ENCODE measurements at places on chromosomes 7 and 10.

DNA sequence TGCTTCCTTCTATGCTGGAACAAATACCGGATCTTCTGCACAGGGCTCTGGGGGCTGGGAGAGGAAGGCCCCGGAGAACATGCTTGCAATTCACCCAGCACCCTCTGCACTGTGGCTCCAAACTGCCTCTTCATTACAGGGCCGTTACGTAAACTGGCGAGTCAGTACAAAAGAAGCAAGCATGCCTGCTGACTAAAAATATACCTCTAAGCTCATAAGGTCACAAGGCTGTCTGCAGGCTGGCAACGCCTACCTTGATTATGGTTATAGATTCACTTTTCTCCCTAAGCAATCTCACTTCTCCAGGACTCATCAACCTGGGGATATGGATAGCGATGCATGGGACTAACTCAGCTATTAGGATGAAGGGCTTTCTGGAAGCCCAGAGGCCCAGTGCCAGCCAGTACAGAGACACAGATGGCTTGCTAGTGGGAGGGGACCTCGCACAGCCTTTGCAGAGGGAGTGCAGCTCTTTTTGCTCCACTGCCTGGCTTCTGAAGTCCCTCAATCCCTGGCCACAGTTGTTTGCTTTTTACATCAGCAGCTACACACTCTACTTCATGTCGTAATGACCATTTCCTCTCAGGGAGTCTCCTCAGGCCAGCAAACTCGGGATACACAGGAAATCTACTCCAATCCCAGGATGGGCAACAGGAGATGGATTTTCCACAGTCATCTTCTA, 96.1 kb downstream of the SH3PXD2A start:
- no peak for DNase-seq

- DNase-seq = no peak
Measured at GRCh38 chr7:39265641-39266591, 288.2 kb downstream of the POU6F2 start.

- DNase-seq = no peak
Measured at GRCh38 chr10:128380946-128381345, 254.7 kb upstream of the MKI67 start.

- DNase-seq = no peak
Measured at GRCh38 chr10:55627501-55628051, 733.5 kb downstream of the ZWINT start.

GRCh38 chr7:34747176-34747781, 89.3 kb downstream of the NPSR1 start:
- DNase-seq = no peak

DNA sequence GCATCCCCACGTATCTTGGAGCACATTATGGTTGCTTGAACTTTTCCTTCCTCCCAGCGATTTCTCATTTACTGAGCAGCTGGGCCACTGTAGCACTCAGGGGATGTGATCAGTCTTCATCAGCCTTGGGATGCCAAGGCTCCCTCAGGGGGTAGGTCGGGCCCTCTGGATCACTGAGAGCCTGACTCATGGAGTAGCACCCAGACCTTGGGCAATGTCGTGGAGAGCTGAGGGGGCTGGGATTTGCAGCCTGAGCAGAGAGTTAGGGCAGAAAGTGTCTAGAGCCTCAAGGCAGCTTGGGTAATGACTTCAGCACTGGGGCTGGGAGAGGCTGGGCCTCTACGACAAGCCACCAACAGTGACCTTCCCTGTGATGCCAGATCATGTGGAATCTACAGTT, 86.5 kb upstream of the CXCL12 start:
- no peak for DNase-seq

DNA sequence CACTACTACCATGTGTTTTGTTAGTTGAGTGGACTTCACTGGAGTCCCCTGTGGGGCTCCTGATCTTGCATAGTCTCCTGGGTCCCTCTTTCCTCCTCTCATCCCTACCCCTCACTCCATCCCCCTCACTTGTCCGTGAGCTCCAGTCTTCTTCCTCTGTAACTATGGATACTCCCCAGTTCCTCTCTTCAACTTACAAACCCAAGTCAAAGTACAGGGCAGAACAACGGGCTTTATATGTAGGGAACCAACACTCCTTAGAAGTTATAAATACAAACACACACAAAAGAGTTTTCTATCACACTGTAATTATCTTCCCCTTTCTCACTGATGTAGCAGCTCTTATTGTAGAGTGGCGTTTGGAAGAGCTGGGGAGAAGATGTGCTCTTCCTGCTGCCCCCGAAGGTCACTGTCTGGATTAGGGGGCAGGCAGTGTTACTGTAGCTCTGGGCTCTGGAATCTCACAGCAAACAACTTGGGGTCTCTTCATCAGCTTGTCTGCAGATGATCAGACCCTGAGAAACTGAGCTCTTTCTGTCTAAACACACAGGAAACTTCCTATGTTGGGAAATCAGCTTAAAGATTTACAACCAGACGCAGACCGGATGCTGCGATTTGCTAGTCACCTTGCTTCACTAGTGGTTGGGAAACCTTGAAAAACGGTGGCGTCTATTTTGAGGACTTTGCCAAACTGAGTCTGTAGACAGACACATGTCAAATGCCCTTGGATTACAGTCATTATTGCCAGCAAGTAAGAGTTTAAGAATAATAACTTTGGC, 13.6 kb downstream of the SNX10 start:
- DNase-seq = peak; percentile 14

DNA sequence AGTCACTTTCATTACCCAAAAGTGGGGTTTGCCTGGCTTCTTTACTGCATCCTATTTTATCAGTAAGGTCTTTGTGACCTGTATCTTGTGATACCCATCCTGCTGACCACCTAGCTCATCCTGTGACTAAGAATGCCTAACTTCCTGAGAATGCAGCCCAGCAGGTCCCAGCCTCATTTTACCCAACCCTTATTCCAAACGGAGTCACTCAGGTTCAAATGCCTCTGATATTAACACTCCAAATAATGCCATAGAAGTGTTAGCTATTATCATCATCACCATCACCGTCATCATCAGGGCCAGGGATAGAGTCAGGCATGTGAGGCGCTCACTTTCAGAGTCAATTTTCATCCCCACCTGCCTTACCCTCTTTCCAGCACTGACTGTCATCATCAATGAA, 85.5 kb downstream of the SLC16A9 start:
- DNase-seq = no peak

GRCh38 chr10:68235111-68235510, 3.2 kb upstream of the ATOH7 start:
- DNase-seq = no peak

- DNase-seq = no peak
Measured at GRCh38 chr7:11831156-11831735, 752 bp downstream of the THSD7A start.

Data from activated gamma-delta T cell treated with Interleukin-2 at 50 U/mL for 16 hours (primary cell).